Urothelium cell line (cell line): ENCODE measurements at places on chromosomes 7 and 10.
A peak's percentile ranks its signal among the peaks of the same experiment; 100 is the strongest.

GRCh38 chr10:59954296-59954695, 47.9 kb upstream of the CCDC6 start:
- no peak for DNase-seq

DNA sequence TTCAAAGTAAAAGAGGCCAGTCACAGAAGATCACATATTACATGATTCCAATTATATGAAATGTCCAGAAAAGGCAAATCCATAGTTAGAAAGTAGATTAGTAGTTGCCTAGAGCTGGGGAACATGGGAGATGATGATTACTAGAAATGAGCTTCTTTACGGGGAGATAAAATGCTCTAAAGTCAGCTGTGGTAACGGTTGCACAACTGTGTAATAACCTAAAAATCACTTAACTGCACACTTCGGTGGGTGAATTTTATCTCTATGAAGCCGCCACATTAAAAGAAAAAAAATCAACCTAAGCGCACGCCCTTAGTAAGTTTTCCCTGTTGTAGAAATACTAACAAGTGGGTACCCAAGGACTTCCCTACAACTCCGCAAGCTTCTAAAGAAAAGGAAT, 15.9 kb downstream of the XRCC2 start:
- DNase-seq = no peak

DNA sequence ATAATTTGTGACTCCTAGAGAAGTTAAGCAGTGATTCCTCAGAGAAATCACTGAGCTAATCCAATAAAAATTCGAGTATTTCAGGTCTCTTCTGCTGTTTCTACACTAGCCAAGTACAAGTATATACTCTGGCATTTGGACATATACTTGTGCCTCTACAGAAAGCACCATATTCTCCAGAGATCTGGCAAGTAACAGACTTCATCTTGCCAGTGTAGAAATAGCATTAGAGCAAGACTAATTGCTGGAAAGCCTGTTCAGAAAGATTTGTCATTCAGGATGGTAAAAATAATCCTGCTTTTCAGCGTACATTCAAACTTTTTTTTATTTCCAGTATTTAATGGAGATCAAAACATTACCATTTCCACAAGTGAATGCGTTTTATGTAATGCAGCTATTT, 410.8 kb upstream of the ETV1 start:
- DNase-seq = no peak

- no peak for DNase-seq
These were observed 762.8 kb downstream of the GATA3 start for GRCh38 chr10:8817299-8817698.

DNA sequence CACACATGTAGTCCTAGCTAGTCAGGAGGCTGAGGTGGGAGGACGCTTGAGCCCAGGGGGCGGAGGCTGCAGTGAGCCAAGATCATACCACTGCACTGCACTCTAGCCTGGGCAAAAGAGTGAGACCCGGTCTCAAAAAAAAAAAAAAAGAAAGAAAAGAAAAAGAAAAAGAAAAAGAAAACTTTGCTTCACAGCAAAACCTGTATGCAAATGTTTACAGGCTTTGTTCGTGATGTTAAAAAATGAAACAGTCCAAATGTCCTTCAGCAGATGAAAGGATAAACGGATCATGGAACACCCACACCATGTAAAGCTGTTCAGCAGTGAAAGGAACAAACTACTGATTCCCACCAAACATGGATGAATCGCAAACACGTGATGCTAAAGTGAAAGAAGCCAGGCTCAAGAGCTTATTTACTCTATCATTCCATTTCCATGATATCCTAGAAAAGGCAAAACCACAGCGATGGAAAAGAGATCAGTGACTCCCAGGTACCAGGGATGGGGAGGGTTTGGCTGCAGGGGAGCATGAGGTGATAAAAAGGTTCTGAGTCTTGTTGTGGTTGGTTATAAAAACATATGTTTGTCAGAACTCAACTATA, 15.1 kb downstream of the LRRC20 start:
- no peak for DNase-seq

DNA sequence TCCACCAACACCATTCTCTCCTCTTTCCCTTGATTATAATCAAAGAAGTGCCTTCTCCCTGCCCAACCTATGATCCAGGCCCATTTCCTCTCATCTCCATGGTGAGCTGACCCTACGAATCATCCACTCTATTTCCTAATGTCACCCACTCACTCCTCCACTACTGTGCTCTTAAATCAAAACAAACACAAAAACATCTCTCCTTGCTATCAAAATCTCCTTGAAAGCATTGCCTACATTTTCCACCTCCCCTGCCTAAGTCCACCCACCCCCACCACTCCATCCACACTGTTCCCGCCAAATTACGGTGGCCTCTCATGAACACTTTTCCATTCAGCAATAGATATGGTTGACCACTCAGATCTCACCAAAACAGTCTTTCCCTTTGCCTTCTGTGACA, 5.3 kb downstream of the DYDC1 start:
- no peak for DNase-seq

DNA sequence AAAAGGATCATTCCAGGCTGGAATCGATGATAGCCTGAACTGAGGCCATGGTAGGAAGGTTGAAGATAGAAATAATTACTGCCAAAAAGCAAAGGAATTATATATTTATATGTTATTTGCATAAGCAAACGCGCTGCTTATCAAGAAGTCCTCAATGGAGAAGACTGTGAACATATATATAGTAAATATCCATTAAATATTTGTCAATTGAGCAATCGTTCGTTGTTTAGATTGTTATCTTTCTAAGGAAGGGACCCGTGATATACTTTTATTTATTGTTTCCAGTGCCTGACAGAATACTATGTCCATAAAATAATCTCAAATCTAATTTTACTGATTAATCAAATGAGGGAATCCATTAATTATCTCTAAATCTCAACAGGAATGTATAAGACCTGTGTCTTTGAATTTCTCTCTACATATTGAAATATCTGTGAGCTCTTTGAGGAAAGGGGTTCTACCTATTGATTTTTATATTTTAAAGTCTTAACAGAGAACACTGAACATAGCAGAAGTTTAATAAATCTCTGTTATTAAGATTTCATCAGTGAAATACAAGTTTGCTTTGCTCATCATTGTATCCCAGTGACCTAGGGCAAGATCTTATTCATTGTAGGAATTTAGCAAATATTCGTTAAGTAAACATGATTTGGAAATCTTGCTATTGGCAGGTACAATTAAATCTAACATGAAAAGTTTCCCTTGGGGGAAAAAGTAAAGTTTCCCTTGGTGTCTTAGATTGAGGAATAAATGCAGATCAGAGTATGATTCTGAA, 12.0 kb upstream of the HERC4 start:
- no peak for DNase-seq

GRCh38 chr10:94037286-94037685, 43.6 kb downstream of the PLCE1 start:
- DNase-seq = no peak

DNA sequence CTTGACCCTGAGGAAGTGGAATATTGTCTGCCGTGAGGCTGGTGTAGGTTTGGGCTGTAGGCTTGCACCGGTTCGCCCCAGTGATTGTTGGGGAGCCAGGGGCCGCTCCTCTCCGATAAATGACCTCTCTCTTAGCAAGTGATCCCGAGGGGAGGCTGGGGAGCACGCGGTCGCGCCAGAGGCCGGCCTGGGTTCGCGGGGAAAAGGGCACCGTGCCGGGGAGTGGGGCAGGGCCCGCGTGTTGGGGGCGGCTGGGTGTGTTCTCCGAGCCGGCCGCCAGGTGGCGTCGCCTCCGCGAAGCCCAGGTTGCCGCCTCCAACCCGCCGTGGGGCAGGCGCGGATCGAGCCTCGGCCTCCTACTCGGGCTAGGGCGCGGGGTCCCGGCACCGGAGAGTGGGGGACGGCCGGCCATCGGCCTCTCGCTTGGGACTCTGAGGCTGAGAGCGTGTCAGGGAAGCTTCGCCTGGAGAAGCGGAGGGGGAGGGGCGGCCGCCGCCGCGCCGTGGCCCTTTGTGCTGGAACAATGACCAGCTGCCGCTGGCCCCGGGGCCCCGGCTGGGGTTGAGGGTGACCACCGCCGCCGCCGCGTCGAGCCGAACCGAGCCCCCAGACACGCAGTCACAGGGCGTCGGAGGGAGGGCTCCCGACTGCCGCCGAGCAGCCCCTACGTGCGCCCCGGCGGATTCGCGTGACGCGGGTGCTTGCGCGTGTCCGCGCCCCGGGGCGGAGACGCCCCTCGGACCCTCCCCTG, 442 bp upstream of the LZTS2 start:
- DNase-seq = peak; percentile 88

GRCh38 chr10:69335063-69335587, 56.8 kb downstream of the HK1 start:
- DNase-seq = no peak

GRCh38 chr10:113967126-113967525, 76.5 kb upstream of the ADRB1 start:
- DNase-seq = no peak

DNA sequence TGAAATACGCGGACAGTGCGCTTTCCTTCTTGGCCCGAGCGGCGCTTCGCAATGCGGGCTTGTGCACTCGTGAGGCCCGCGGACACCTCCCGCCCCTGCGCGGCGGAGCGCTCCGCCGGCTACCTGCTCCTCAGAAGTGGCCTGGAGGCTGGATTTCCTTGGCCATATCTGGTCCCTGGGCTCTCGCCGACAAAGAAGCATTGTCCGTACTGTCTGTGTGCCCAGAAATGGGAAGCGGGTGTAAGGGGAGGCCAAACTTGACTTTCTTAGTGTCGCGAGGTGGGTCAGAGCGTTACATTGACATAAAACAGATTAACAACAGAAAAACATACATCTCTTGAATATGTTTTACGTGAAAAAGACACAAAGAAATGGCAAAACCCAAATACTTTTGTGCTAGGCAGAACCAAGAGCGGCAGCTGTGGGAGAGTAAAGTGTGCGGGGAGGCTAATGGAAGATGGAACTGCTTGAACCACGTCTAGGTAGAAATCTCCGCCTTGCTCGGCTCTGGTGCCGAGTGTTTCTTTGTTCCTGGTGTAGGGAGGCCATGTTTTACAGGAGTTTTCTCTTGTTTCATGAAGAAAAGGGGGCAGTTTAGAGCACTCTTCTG, 1.4 kb downstream of the LANCL2 start:
- no peak for DNase-seq

DNA sequence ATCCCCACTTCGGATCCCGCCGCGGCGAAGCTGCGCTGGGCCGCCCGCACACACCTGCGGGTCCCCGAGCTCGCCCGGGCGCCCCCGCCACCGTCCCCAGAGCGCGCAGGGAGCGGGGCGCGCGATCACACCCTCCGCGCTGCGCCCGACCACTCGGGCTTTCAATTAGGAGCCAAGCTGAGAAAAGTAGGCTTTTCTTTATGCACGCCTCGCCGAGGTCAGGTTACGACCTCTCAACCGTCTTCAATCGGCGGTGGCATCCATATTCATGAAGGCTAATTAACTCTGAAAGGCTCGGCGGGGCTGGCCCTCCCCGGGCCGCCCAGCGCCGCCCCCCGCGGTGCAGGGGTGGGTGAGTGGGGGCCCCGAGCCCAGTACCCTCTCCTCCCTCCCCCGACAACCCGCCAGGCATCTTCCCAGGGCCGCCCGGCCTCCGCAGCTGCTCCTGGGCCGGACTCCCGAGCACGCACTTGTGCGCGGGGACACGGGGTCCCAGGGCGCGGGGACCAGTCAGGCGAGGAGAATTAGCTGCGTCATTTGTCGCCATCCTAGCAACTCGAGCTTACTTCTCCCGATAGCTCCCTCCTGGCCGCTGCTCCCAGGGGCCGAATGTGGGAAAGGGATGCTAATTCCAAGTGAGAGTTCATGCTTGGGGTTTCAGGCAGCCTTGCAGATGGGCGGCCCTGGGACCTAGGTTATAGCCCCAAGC, 155.5 kb upstream of the LYZL2 start:
- no peak for DNase-seq

GRCh38 chr10:230758-231157, 95.5 kb downstream of the ZMYND11 start:
- DNase-seq = peak; percentile 1

DNA sequence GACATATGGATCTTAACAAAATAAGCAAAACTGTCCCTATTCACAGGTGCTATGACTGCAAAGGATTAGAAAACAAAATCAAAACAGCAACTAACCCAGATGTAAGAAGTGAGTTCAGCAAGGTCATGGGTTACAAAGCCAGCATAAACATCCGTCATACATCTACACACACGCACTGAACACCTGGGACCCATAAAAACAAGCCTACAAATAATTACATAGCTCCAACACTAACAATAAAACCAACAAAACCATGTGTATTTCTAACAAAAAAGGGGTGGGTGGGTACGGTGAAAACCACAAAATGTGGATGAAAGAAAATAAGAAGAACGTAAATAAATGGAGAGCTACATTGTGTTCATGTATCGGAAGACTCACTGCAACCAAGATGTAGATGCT, 256.8 kb downstream of the ELFN1 start:
- DNase-seq = no peak

- peak; percentile 71 for DNase-seq
These were observed 122.3 kb upstream of the LYZL2 start for GRCh38 chr10:30751678-30752331.

- no peak for DNase-seq
These were observed 149.0 kb upstream of the INSYN2A start for GRCh38 chr10:127345231-127345965.

DNA sequence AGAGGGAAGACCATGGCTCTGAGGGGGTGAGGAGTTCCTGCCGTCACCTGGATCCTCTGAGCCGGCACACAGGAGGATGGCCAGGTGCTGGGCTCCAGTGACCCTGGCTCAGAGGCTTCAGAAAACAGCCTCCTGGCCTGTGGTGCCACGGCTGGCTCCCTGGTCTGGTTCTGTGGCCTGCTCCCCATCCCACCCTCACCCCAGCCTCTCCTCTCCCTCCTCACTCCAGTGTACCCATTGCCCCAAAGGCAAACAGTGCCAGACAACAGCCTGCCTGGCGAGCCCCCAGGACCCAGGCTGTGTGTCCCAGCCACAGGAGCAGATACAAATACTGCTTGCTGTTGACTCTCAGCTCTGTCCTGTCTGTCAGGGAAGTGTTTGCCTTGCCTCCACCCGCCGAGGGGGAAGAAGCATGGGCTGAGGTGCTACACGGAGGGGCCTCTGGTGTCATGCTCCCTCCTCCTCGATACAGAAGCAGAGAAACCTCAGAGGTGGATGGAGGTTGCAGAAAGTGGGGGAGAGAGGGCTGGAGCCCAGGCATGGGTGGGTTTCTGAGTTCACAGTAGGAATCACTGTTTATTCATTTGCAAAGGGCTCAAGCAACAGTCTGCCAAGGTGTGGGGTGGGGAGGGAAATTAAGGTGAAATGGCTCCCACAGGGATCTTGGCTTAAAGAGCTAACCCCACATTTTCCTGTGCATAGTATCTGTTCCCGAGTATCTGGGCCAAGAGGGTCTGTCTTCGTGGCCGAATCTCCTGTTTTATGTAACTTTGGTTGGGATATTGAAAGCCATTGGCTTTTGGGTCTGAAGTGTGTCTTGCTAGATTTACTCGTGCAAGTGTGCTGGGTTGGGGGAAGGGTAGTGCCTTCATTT, 5.5 kb downstream of the ADRA2A start:
- no peak for DNase-seq

GRCh38 chr10:71212318-71213126, at the start of gene UNC5B:
UNC5B (plus strand) TSS chr10:71212570; CDS start chr10:71212986, 416 bp downstream.
- peak; percentile 93 for DNase-seq

- DNase-seq = no peak
These were observed 71.4 kb downstream of the PLXNA4 start for GRCh38 chr7:132504852-132505251.

GRCh38 chr10:1522237-1522636, 215.1 kb downstream of the ADARB2 start:
- DNase-seq = no peak

GRCh38 chr10:66192162-66192831, 733.5 kb upstream of the LRRTM3 start:
- DNase-seq = no peak

GRCh38 chr7:54591404-54592386, 49.5 kb downstream of the VSTM2A start:
- no peak for DNase-seq

GRCh38 chr7:16803881-16804673, 722 bp downstream of the AGR2 start:
- DNase-seq = no peak
